Caco-2 (cell line): ENCODE measurements at places on chromosomes 13 and 19.

DNA sequence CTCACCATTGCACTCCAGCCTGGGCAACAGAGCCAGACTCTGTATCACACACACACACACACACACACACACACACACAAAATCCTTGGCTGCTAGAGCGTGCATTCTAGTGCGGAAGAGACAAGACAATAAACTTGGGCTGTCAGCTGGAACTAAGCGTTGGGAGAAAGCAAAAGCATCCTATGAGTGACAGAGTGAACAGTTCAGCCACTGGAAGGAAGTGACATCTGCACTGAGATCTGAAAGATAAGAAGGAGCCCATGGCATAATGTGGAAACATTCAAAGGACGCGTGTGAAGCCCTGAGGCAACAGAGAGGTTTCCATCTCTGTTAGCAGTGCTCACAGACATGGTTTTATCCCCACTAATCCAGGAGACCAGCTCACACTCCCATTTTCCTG lies 3.5 kb upstream of the SLC1A5 start:
- DNase-seq: no peak

DNA sequence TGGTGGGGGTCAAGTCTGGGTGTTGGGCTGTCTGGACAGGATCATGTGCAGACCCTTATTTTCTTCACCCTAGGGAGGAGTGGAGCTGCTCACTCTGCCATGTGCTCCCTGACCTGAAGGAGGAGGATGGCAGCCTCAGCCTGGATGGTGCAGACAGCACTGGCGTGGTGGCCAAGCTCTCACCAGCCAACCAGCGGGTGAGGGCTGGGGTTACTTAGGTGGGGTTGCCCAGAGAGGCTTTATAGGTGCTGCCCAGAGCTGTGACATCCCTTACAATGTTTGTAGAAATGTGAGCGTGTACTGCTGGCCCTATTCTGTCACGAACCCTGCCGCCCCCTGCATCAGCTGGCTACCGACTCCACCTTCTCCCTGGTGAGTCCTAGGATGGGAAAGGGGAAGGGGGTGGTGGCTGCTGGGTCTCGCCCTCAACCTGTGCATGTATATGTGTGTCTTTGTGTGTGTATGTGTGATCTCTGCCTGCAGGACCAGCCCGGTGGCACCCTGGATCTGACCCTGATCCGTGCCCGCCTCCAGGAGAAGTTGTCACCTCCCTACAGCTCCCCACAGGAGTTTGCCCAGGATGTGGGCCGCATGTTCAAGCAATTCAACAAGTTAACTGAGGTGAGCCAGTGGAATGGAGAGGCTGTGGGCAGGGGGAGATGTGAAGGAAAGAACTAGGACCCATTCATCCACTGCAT lies 5.1 kb downstream of the CHMP2A start:
- no peak for DNase-seq

GRCh38 chr19:638906-639252 lies 800 bp upstream of the FGF22 start:
- no peak for DNase-seq

- no peak for DNase-seq
Measured at GRCh38 chr19:38550376-38550775, 67.4 kb downstream of the MAP4K1 start.

GRCh38 chr13:103324641-103325040 lies 258.4 kb upstream of the SLC10A2 start:
- DNase-seq: no peak

DNA sequence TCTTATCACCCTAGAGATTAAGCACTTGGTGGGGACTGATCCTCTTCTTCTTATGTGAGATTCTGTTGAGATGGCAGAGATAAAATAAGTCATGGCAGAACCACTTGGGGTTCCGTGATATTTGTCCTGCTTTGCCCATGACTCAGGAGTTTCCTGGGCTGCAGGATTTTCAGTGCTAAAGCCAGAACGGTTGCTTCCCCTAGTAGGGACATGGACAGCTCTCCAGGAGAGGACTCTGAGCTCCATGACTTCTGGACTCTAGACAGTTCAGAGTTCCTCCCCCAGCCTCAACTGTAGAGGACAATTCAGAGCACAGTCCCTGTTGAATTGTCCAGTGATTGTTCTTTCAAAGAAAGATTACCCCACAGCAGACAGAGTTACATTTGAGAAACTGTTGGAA lies 98.8 kb downstream of the OLFM4 start:
- DNase-seq: no peak

GRCh38 chr13:106184790-106185189 lies 350.7 kb downstream of the EFNB2 start:
- no peak for DNase-seq

GRCh38 chr19:52007451-52007805 lies 583 bp downstream of the ZNF615 start:
- DNase-seq: no peak

GRCh38 chr19:4075373-4075772 lies 8.7 kb upstream of the ZBTB7A start:
- no peak for DNase-seq

- no peak for DNase-seq
Measured at GRCh38 chr19:30106417-30107095, 164.5 kb downstream of the URI1 start.
